ENCODE measurements at places on chromosomes 12 and 14.

DNA sequence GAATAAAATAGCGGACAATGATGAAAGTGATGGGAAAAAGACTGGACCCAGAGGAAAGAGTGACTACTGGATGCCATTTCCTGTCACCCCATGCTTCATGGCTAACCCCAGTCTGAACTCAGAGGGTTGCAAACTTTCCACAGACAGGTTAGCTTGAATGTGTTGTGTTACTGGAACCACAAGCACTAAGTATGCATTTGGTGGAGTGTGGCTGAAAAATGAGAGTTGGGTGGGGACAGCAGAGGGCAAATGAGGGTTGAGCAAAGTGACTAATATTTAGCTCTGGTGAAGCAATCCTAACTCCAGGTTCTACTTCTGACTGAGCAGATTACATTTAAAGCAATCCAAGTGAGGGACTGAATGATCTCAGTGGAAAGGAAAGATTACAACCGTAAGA is 1.6 kb downstream of the SLC16A7 start:
- DNase-seq, result peak; percentile 22

GRCh38 chr14:72419226-72419775 is 474.6 kb downstream of the DPF3 start:
- DNase-seq, result no peak

GRCh38 chr12:41452838-41453407 is 264.8 kb downstream of the PDZRN4 start:
- DNase-seq, result no peak

GRCh38 chr12:58961166-58961565 is 40.9 kb upstream of the LRIG3 start:
- no peak for DNase-seq

GRCh38 chr12:57456145-57456700 is 1.1 kb downstream of the INHBE start:
- DNase-seq, result no peak

DNA sequence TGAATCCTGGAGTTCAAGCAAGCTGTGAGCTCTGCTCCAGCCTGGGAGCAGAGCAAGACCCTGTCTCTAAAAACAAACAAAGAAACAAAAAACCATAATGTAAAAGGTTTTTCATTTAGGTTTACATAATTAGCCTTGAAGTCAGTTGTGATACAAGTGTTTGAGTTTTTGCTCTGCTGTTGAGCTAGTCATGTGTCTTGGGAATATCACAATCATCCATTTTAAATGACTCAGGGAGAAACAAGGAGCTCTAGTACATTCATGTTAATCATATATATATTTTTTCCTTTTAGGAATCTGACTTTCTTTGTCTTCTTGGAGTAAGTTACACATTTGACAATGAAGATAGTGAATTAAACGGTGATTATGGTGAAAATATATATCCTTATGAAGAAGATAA is 12.9 kb downstream of the MIA2 start:
- DNase-seq, result no peak

GRCh38 chr14:54582334-54582733 is 15.4 kb downstream of the SAMD4A start:
- no peak for DNase-seq

GRCh38 chr12:112716099-112717093 is 75.2 kb upstream of the RPH3A start:
- DNase-seq, result no peak

DNA sequence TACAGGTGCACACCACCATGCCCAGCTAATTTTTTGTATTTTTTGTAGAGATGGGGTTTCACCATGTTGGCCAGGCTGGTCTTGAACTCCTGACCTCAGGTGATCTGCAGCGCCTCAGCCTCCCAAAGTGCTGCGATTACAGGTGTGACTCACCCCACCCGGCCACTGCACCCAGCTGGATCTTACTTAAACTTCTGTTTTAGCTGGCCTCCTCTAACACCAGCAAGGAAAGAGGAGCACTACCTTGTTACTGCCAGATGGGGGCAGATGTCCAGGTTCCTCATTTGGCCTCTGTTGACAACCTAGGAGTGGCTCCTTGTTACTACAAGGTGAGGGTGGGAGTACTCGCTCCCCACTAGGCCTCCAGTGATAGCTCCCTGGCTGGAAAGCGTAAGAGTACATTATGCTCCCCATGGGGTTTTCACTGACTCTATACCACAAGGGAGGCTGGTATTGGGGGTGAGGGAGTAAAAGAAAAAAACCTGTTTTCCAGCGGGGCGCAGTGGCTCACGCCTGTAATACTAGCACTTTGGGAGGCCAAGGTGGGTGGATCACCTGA is 13.2 kb upstream of the ARF6 start:
- DNase-seq, result no peak

- DNase-seq, result no peak
These were observed 102.5 kb downstream of the FGD4 start for GRCh38 chr12:32501835-32502333.

- no peak for DNase-seq
These were observed 653 bp upstream of the IFI27 start for GRCh38 chr14:94109915-94110250.

GRCh38 chr12:50440288-50440687 is 39.6 kb downstream of the LARP4 start:
- no peak for DNase-seq

DNA sequence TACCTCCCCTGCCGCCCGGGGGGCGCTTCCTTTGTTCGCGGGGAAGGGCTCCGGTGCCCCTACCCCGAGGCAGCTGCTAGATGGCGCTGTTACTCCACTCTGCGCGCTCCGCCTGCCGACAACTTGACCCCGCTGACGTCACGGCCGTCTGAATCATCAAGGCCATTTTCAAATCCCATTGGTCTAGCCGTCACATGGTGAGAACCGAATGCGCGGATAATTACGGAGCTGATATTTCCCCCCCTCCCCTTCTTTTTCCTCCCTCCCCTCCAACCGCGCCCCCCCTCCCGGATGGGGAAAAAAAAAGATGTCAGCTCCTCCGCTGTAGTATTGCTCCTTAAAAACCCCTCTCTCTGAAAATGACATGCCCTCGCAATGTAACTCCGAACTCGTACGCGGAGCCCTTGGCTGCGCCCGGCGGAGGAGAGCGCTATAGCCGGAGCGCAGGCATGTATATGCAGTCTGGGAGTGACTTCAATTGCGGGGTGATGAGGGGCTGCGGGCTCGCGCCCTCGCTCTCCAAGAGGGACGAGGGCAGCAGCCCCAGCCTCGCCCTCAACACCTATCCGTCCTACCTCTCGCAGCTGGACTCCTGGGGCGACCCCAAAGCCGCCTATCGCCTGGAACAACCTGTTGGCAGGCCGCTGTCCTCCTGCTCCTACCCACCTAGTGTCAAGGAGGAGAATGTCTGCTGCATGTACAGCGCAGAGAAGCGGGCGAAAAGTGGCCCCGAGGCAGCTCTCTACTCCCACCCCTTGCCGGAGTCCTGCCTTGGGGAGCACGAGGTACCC is at the start of gene HOXC10:
TSS of gene HOXC10 (plus strand) at position 246 of the 791 bp plus-strand sequence. CDS start at position 360, 114 bp downstream.
- peak; percentile 28 for DNase-seq

- no peak for DNase-seq
These were observed 2.6 kb upstream of the PPP1R1A start for GRCh38 chr12:54590978-54591591.

DNA sequence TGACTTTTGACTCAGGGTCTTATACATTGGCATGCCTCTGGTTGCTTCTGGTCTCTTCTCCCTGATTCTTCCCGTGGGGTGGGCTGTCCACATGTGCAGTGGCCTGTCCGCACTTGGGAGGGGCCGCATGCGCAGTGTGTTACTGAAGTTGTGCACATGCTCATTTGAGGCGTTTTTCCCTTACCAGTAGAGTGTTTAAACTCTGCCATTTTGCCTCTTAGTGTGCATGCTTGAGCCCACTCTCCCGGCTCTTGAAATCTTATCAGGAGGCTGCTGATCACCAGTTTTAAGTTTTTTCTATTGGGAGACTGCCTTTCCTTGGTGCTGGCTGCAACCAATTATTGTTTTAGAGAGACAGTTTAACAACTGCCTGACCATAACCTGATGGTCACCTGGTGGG is 32.1 kb upstream of the HECTD1 start:
- DNase-seq, result no peak

GRCh38 chr12:52082988-52083637 is 3.6 kb downstream of the SMIM41 start:
- peak; percentile 43 for DNase-seq

DNA sequence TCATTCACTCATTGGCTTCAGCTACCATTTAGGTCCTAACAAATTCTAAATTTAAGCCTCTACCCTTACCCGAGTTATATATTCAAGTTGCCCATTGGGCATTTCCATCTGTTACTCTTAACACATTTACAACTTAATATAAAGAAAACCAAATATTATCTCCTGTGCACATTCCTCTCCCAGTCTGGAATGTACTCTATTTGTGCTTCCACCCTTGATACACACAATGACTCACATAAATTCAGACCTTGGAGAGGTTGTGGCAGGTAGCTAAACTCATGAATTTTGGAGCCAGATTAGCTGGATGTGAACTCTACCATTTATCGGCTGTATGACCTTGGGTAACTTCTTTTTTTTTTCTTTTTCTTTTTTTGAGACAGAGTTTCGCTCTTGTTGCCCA is 51.1 kb downstream of the BRMS1L start:
- DNase-seq, result no peak

- DNase-seq, result no peak
These were observed 46.5 kb downstream of the ATL1 start for GRCh38 chr14:50606468-50606867.

GRCh38 chr12:128018067-128018466 is 248.9 kb upstream of the TMEM132C start:
- no peak for DNase-seq

DNA sequence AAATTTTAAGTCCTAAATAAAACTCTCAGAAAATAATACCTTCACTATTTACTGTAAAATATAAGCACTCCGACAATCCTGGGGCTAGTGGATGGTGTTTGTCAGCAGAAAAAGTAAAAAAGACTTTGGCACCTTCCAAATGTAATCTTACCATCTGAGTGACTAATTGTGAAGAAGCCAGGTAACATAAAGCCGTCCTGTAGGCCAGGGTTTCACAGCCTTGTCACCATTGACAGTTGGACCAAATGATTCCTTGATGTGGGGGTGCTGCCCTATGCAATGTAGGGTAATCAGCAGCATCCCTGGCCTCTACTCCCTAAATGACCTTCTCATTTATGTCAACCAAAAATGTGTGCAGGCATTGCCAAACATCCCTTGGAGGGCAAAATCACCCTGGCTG is 87.2 kb downstream of the CAPZA3 start:
- DNase-seq, result no peak

GRCh38 chr12:108357834-108358579 is 18.9 kb upstream of the CMKLR1 start:
- no peak for DNase-seq

GRCh38 chr12:130562716-130563115 is 153.4 kb downstream of the RIMBP2 start:
- DNase-seq, result no peak

- DNase-seq, result no peak
These were observed 390.3 kb downstream of the TMTC2 start for GRCh38 chr12:83077041-83077440.

- DNase-seq, result no peak
These were observed 156.0 kb downstream of the ADCK1 start for GRCh38 chr14:77955816-77956484.

GRCh38 chr12:111757361-111758119 is 9.2 kb upstream of the ALDH2 start:
- DNase-seq, result no peak

- DNase-seq, result no peak
These were observed 21.2 kb downstream of the MAX start for GRCh38 chr14:65080960-65081747.

DNA sequence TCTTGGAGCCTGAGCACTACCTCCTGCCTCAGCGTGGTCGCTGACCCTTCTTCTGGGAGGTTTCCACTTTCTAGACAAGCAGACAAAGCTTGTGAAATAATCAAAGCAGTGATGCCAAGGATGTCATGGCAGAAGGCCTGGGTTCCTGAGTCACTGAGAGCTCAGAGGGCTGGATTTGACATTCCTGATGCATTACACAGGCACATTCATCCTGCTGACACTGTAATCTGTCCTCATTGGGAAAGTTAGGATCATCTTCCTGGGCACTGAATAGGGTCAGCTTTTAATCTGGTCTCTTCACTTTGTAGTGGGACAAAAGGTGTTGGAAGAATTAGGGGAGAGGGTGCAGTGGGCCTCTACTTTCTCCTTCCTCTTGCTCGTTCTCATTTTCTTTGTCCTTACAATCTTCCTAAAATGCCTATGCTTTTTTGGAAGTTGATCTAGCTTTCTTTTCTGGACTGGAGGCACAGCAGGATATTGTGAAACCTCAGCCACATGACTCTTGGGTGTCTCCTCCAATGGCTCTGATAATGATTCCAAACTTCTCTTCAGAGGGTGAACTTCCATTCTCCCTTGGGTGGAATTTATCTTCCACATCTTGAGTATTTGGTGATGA is 29.6 kb downstream of the EEA1 start:
- no peak for DNase-seq

- DNase-seq, result no peak
These were observed 267.0 kb downstream of the RPL10L start for GRCh38 chr14:46384611-46385010.

- no peak for DNase-seq
These were observed 60.7 kb upstream of the BCAT1 start for GRCh38 chr12:25009496-25010092.

GRCh38 chr12:12903642-12904609 is 12.6 kb downstream of the GPRC5A start:
- no peak for DNase-seq

- DNase-seq, result no peak
These were observed 121.9 kb upstream of the SLC38A2 start for GRCh38 chr12:46494424-46494823.

GRCh38 chr12:129186952-129187351 is 333.7 kb downstream of the GLT1D1 start:
- DNase-seq, result no peak

- DNase-seq, result no peak
These were observed 96.9 kb upstream of the FGD4 start for GRCh38 chr12:32302218-32303173.

DNA sequence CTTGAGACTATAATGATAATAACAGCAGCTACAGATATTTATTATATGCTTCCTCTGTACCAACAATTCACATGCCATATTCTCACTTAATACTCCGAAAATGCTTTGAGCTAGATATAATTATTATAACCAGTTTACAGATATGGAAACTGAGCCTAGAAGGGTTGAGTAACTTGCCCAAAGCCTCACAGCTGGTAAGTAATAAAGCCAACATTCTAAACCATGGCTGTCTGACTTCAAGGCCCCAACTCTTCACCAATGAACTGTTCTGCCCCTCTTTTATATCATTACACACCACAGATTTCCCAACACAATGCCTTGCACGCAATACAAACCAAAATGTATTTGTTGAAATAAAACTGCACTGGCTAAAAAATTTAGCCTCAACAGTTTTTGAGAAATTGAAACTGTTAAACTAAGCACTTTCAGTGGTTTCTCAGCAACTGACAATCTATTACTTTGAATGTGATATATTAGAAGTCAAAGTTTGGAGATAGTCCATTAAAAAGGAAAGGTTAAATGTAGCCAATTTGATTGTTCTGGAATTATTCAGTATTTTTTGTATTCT is 222.5 kb upstream of the ARHGAP5 start:
- no peak for DNase-seq

Data from stimulated activated CD8-positive, alpha-beta memory T cell treated with anti-CD3 and anti-CD28 coated beads, Interleukin-4, amount 100 ng/mL, for 1 hour (primary cell).